ENCODE measurements at places on chromosomes 2 and 18.

DNA sequence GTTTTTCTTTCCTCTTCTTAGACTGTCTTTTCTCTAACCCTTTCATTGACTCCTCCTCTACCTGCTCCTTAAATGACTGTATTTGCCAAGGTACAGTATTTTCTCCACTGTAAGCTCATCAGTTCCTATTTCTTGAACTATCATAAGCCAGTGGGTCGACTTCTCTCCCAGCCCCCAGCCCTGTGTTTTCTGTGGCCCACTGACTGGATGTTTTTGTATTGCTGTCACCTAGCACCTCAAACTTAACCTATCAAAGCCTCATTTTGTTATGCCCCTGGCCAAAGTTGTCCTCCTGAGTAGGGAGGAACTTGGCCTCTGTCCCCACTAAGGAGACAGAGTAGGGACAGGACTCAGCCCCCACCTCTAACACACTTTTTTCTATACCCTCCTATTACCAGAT lies 65.4 kb upstream of the CABLES1 start:
- DNase-seq = no peak

- DNase-seq = no peak
These were observed 105.5 kb downstream of the THADA start for GRCh38 chr2:43490252-43490786.

- DNase-seq = no peak
These were observed 96.7 kb downstream of the DGKD start for GRCh38 chr2:233450864-233451575.

DNA sequence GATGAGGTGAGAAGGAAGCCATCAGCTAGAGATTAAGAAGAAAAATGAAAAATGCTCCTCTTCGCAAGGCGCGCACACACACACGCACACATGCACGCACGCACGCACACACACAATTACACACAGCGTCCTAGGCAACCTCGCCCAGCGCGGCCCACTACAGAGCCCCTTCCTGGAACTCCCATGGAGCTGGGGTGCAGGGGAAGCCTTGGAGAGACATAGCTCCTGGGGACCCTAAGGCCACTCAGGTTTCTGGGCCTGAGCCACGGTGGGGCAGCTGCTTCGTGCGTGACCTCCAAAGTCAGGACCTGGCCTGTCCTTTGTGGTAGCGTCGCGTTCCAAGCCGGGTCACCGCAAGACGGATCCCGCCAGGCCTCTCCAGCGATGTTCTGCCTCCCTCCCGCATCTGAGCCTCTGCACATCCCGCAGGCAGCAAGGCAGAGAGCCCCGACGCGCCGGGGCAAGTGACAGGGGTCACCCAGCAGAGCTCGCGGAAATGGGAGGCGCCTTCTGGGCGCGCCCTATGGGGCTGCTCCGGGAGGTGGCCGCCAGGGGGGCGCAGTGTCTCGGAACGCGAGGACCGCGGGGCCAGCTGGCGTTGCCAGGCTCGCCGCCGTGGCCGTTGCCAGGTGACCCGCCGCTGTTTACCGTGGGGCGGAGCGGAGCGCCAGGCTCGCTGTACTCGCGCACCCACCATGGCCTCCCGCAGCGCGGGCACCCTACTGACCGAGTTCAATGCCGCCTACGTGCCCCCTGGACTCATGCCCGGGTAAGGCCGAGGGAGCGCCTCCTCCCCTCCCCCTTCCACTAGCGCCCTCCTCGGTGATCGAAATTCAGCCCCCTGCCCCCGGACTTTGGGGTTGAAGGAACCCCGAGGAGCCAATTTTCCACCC lies 79.0 kb downstream of the CIB4 start:
- peak; percentile 35 for DNase-seq

DNA sequence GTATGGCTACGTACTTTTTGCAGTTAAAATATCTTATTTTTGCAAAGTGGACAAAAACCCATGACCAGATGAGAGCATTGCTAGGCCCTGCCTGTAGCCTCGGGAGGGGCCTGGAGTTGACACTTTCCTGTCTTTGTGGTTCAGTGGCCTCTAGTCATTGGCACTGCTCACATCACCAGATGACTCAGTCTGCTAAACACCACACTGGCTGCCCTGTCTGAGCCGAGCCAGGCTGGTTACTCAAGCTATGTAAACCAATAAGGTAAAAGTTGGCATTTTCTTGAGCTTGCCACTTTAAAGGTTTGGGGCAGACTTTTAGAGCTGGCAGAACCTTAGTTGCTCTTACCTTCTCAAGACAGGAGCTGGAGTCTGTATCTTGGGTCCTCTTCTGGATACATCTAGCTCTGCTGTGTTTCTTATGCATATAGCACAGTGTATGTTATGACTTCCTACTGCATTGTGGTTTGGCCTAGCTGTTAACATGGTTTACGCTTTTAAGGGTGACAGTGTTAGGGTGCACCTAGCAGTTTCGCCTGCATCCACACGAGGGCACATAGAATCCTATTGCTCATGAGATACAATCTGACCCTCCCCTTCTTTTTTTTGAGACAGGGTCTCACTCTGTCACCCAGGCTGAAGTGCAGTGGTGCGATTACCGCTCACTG lies 76.4 kb downstream of the AP1S3 start:
- peak; percentile 46 for DNase-seq
